Left lung (tissue), 14 donors: ENCODE measurements at places on chromosomes 6 and 20. TPM values are rescaled to one million over a fixed set of nuclear protein-coding genes. Genes with fewer than 3 reads are reported as not detected.

The MAPK13 gene
- 83.2 TPM for total RNA-seq

The SMPDL3A gene
- 27.4 TPM for total RNA-seq

The MED23 gene
- 25.9 TPM for total RNA-seq

GRCh38 chr20:50655311-50655880, 35.9 kb downstream of the RIPOR3 start:
- peak; percentile 77 for DNase-seq

DNA sequence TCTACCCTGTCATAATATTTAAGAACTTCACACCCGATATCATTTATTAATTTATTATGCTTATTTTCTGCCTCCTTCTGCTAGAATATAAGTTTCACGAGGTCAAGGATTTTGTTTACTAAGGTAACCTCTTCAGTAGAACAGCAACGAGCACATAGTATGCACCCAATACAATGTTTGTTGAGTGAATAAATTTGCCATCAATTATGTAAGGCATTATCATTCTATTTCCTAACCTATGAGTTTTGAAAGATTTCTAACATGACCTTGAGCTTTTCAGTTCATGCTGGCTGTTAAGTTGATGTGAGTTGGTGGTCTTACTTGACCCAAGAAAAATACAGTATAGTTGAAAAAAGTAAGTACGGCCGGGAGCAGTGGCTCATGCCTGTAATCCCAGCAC, 125.9 kb upstream of the LOC128125822 start:
- no peak for DNase-seq

GRCh38 chr6:8435845-8436168, 462 bp upstream of the SLC35B3 start:
- DNase-seq = no peak

- peak; percentile 26 for DNase-seq
Observed at GRCh38 chr6:71190809-71191208, 97.8 kb upstream of the OGFRL1 start.

The AVP gene
- total RNA-seq = not detected

DNA sequence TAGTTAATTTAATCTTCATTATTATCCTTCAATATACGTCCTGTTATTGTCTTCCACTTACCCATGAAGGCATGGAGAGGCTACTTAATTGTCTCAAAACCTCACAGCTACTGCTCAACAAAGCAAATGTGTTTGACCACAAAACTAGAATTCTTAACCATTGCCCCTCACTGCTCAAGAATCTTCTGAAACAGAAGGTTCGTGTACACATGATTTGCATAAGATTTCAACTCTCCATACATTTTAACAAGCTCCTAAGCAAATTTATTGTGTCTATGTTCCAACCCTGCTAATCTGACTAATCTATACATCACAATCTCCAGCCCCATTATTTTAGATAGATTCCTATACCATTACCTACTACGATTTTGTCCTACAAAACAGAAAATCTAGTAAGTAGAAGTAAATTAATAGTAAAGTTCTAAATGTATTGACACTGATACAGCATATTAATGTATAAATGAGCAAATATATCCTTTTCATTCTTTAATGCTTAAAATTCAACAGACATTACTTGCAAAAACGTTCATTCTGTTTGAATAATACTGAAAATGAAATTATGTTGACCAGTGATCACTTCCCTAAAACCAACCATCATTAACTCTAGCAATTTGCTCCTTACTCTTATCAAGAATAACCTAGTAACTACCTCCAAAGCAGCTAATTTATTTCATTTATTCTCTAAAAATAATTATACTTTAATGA, 89.7 kb upstream of the RNF217 start:
- no peak for DNase-seq

The PSORS1C1 gene
- 11.7 TPM for total RNA-seq

DNA sequence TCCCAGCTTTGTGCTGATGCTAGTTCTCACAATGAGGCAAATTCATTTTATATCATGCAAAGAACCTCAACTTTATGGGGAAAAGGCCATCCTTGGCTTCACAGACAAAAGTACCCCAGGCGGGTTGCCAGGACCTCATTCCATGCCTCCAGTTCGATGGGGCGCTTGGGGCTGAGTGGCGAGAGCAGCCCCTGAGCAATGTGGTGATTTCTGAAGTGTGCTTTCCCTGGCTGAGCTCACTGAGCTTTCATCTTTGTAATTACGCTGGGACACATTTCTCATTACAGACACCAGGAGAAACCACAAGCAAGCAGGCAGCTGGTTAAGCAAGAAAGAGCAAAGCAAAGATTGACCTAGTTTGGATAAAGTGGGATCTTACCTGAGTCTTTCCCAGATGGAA, 301.5 kb upstream of the CDH4 start:
- DNase-seq = no peak

GRCh38 chr20:19692685-19693119, 65.4 kb upstream of the RIN2 start:
- DNase-seq = peak; percentile 45

DNA sequence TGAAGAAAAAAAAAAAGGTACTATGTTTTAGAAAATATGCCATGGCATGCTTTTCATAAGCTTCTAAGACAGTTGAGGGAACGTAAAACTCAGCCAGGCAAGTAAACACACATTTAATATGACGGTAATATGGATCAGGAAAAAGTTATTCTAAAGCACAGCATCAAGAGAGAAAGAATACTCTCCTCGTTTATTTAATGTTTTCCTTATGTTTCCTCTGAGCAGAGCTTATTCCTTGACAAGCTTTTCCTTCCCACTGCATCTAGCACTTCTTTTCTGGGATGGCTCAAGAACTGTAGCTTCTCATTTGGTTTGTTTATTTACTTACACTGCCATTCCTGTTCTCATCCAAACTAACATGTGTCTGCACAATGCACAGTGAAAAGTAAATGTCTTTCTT, 2.7 kb upstream of the RSPO3 start:
- DNase-seq = no peak

The SLC35F1 gene
- 0.20 TPM for total RNA-seq
